ENCODE measurements at places on chromosomes 1 and 21.

GRCh38 chr1:67323087-67323486 lies 15.4 kb downstream of the IL12RB2 start:
- no peak for DNase-seq

GRCh38 chr1:167909691-167910180 lies 4.2 kb downstream of the ADCY10 start:
- DNase-seq: no peak

- DNase-seq: no peak
Measured at GRCh38 chr21:31592963-31593560, 66.4 kb upstream of the SOD1 start.

- DNase-seq: peak; percentile 42
Measured at GRCh38 chr1:86965827-86966182, 51.4 kb downstream of the HS2ST1 start.

DNA sequence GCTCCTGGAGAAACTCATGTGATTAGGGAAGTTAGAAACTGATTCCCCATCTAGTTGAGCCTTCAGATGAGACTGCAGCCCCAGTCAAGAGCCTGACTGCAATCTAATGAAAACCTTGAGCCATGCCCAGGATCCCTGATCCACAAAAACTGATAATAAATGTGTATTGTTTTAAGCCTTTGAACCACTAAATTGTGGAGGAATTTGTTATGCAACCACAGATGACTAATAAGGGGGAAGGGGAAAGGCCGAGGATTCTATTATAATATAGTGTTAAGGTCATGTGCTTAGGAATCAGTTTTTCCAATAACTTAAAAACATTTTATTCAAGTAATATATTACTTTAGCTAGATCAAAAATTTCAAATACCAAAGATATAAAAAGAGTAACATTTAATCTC lies 52.8 kb upstream of the USP25 start:
- DNase-seq: no peak

DNA sequence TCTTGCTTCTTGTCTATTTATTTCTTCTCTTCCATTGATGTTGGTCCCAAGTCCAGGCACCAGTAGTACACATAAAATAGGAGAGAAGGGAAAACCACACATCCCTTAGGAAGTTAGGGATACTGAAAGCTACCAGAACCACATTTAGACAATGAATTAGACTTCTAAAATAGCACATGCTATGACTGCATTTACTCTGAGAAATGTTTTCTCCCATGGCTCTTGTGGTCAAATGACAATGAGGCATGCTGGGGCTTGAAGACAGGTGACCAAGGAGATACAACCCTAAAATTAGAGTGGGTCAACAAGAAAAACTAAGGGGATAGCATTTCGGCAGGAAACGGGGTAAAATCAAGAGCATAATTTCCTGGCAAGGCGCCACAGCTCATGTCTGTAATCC lies 17.1 kb downstream of the MTOR start:
- DNase-seq: no peak

DNA sequence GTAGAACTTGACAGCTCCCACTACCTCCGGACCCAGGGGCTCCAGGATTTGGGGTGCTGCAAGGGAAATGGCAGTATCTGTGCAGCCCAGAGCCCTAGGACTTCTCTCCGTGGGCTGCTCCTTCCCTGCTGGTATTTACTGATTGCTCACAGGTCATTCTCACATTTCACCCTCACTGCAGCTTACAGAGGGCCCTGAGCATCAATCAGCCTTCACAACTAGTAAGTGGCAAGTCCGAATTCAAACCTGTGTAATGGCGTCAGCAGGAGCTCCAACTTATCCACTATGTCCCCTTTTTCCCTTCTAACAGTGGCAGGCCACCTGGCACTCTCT lies 32.4 kb downstream of the PIK3C2B start:
- DNase-seq: no peak

DNA sequence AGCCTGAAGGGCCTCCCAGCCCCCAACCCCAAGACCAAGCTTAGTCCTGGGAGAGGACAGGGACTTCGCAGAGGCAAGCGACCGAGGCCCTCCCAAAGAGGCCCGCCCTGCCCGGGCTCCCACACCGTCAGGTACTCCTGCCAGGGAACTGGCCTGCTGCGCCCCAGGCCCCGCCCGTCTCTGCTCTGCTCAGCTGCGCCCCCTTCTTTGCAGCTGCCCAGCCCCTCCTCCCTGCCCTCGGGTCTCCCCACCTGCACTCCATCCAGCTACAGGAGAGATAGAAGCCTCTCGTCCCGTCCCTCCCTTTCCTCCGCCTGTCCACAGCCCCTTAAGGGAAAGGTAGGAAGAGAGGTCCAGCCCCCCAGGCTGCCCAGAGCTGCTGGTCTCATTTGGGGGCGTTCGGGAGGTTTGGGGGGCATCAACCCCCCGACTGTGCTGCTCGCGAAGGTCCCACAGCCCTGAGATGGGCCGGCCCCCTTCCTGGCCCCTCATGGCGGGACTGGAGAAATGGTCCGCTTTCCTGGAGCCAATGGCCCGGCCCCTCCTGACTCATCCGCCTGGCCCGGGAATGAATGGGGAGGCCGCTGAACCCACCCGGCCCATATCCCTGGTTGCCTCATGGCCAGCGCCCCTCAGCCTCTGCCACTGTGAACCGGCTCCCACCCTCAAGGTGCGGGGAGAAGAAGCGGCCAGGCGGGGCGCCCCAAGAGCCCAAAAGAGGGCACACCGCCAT lies 21.9 kb upstream of the ARF1 start:
- no peak for DNase-seq

DNA sequence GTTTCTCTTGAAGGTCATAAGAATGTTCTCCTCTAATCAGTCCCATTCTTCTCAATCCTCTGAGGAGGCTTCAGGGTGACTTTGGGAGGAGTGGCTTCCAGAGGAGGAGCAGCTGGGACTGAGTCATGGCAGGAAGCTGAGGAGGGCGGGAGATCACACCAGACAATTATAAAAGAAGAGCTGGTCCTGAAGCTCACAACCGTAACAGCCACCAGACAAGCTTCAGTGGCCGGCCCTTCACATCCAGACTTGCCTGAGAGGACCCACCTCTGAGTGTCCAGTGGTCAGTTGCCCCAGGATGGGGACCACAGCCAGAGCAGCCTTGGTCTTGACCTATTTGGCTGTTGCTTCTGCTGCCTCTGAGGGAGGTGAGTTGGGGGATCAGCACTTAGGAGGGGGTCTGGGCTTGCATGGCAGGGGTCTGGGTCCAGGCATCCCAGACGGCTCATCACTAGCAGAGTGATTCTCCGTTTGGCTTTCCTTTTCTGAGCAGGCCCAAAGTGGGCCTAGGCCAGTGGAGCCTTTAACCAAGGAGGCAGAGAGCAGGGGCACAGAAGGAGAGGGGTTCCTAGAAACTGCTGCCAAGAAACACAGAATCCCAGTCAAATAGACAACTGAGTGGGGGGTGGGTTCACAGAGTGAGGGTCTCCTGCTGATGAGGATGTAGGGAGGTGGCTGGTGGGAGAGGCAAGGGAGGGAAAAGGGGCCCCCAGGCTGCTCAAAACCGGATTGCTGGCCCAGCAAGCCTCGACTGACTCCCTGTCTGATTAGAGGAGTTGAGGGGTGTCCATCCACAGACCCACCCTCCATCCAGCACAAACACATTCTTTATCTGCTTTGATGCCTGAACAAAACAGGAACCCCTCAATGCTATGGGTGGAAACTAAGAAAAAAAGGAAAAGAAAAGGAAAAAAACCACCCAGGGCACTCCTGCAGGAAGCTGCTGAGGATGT lies at the start of gene ECM1:
ECM1 (plus strand) TSS at position 198 of the 953 bp plus-strand sequence; CDS start at position 299, 101 bp downstream.
- no peak for DNase-seq

GRCh38 chr1:19710825-19711611 lies 46.3 kb downstream of the HTR6 start:
- DNase-seq: peak; percentile 53

DNA sequence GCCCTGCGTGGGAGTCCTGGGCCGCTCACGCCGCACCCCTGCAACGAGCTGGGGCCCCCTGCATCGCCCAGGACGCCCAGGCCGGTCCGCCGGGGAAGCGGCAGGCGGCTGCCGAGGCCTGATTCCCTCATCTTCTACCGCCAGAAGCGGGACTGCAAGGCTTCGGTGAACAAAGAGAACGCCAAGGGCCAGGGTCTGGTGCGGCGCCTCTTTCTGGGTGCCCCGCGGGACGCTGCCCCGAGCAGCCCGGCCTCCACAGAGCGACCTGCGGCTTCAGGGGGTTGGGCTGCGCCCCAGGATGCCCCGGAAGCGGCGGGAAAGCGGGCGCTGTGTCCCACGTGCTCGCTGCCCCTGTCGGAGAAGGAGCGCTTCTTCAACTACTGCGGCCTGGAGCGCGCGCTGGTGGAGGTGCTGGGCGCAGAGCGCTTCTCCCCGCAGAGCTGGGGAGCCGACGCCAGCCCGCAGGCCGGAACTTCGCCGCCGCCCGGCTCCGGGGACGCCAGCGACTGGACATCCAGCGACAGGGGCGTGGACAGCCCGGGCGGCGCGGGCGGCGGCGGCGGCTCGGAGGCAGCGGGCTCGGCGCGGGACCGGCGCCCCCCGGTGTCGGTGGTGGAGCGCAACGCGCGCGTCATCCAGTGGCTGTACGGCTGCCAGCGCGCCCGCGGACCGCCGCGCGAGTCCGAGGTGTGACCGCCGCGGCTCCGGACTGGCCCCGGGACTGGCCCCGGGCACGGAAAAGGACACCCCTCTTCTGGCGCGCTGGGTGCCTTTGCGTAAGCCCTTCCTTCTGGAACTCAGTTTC lies 2.7 kb downstream of the FAM110D start:
- DNase-seq: peak; percentile 76

DNA sequence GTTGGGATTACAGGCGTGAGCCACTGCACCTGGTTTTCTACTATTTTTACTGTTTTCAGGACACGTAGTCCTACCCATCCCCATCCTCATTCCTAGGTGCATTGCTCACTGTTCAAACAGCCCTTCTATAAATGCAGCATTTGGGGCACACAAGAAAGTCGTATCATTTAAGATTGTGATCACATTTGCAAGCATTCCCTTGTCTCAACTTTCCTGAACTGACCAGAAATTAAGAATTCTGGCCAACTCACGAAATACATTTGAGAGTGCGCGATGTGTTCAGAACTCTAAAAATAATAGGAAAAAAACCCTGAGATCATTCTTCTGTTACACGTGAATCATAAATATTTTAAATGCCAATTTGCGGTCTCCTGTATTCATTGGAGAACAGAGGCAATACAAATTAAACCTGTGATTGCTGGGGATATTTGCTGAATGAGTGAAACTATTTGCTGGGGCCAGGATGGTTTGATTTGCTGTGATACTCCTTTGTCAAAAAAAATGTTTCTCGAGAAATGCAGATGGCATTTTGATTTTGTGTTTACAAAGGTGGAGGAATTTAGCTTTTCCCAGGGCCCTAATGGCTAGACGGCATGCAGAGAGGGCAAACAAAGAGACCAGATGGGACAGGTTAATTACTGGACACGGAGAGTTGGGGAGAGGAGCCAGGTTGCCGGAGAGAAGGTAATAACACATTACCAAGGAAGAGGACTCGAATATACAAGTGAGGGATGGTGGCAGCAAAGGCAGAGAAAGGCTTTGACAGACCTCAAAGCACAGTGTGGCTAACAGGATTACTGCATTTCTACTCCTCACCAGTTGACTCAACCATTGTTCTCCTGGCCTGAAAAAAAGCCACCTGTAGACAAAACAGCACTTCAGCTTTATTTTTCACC lies 38.4 kb downstream of the STPG1 start:
- DNase-seq: no peak

DNA sequence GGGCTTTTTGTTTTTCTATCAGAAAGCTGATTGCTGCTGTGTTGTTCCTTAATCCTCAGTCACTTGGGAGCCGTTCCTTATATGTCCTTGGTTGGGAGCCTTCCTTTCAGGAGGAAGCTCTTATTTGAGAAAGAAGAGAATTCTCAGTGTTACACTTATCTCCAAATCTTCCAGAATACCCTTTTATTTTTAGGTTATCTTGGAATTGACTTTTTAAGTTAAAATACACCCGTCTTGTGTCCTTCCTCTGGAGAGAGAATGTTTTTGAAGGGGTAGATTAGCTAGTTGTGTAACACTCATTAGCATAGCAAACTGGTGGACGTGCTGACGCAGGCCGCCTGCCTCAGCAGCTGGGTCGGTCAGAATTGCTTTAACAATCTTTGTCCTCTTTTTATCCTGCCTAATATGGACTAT lies 42.1 kb downstream of the LRRC8B start:
- no peak for DNase-seq

DNA sequence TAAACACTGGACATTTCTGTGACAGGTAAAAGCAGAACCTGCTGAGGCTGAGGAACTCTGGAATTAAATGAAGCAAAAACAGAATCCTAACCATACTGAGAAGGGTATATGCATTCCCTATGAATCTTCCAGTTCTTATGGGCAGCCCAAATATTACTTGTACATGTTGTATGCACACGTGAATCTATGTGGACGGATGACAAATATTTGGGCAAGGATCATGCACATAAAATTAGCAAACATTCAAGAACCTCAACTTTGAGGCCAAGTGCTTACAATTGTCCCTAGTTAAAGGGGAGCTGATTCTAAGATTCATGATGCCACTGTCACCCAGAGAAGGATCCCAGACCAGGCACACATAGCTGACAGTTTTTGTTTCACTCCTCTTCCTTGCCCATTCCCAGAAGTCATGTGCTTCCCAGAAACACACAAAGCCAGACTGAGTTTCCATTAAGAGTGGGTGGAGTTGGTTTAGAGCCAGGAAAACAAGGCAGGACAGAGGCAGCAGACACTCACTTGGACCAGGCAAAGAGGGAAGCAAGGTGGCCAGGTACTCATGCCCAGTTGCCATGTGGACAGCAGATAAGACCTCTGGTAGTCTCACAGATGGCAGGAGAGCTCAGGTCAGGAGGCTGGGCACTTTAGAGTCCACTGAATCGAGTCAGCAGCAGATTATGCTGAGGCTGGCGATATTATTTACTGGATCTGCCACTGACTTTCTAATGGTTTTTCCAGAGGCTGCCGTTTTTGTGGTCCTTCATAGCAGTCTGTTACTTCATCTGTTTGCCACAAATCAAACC lies 25.6 kb downstream of the AK2 start:
- no peak for DNase-seq
